KBM-7 (cell line): ENCODE measurements at places on chromosomes 4 and X.

DNA sequence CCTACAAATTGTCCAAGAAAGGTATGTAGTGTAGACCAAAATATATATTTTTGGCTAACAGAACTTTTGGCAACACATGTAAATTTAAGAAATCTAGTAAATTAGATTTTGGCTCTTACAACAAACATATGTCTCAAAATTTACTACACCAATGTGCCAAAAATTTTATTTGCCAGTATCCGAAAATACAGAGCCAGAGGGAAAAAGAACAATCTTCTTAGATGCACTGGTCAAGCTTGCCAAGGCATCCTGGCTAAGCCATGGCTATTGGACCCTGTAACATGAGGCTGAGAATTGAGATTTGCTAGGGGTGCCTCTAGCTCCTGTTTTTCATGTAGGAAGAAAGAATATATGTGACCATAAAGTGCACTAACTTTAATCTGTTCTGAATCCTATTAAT is 91.8 kb downstream of the GABRG1 start:
- no peak for DNase-seq

DNA sequence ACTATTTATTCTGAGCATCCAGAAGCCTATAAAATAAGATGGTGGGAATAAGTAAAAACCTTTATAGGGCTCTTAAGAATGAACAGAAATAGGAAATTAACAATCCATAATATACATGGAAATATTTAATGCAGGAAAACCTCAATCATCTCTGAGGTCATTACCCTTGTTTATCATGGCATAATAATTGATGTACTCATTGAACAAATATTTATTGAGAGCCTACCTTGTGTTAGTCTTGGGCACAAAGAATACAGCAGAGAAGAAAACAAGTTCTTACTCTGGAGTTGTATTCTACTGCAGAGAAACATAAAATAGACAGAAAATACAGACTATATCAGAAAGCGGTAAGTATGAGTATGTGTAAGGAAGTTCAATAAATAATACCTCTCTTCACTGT is 167.2 kb downstream of the COX18 start:
- no peak for DNase-seq

DNA sequence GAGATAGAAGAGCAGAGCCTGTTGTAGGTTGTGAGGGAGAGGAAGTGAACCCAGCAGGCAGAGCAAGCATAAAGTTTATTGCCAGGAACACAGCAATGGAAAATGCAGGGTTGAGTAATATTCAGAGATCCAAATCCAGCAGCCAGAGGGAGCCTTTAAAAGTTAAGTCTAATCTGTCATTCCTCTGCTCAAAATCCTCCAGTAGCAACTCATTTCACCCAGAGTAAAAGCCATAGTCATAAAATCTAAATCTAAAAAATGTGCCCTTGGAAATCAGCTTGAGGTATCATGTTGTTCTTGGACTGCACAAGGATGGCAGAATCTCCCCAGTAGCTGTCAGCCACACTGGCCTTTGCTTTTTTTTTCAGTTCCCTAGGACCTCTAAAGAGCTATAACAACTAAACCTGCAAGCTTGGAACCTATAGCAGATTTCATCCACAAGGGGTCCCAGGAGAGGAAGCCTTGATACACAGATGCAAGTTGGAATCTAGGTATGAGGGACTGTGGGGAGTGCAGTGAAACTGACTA is 62.9 kb upstream of the FRAS1 start:
- peak; percentile 68 for DNase-seq

DNA sequence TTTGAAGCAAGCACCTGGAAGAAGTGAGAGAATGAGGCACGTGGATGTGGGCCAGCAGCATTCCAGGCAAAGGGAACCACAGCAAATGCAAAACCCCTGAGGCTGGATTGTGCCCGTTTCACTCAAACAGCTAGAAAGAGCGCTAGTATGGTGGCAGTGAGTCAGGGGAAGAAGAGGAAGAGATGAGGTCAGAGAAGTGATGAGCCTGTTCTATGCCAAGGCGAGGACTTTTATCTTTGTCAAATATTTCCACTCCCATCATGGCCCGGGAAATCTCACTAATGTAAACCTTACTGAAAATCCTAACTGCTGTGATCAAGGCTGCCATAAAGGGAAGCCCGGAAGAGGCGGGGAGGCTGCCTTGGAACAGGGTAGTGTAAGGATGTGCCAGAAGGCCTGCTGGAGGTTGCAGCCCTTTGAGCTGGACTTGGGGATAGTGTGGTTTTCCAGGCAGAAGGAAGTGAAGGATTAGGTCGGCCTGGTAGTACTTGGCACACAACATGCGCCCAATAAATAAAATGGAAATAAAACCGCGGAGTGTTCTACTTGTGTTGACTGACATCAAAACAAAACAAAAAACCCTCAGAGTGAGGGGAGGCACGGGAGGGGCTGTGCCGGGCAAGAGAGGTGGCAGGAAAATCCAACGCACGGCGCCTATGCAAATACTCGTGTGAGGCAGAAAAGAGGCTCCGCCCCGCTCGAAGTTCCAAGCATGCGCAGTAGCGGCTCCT is 1.2 kb upstream of the CDK16 start:
- no peak for DNase-seq

- DNase-seq = no peak
Observed at GRCh38 chr4:1608821-1609500, 75.2 kb downstream of the FAM53A start.

- no peak for DNase-seq
Observed at GRCh38 chrX:39609941-39610340, 487.8 kb downstream of the BCOR start.

DNA sequence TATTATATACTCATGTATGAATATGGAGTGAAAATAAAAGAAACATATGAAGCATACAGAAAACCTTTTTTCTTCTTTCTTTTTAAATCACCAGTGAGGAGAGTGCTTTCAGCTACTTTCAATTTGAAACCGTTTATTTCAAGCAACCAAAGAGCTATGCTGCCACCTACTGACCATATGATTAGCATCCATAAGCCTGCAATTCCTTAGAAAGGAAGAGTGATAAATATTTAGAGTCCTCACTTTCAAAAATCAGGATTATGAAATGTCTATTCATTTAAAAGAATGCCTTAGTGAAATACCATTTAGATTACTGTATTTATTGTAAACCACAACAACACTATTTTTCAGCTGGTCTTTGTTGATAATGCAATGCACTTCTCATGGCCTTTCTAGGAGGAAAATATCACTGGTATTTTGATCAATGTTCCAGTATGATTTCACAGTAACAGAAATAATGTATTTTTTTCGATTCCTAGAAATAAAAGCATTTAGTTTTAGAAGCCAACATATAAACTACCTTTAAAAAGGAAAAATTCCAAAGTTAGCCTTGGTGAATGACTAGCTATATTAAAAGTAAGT is 667.6 kb downstream of the PCDH18 start:
- DNase-seq = peak; percentile 52

- no peak for DNase-seq
Observed at GRCh38 chrX:82412858-82413257, 1095.2 kb upstream of the POU3F4 start.

- peak; percentile 32 for DNase-seq
Observed at GRCh38 chrX:40068048-40068447, 29.7 kb downstream of the BCOR start.

DNA sequence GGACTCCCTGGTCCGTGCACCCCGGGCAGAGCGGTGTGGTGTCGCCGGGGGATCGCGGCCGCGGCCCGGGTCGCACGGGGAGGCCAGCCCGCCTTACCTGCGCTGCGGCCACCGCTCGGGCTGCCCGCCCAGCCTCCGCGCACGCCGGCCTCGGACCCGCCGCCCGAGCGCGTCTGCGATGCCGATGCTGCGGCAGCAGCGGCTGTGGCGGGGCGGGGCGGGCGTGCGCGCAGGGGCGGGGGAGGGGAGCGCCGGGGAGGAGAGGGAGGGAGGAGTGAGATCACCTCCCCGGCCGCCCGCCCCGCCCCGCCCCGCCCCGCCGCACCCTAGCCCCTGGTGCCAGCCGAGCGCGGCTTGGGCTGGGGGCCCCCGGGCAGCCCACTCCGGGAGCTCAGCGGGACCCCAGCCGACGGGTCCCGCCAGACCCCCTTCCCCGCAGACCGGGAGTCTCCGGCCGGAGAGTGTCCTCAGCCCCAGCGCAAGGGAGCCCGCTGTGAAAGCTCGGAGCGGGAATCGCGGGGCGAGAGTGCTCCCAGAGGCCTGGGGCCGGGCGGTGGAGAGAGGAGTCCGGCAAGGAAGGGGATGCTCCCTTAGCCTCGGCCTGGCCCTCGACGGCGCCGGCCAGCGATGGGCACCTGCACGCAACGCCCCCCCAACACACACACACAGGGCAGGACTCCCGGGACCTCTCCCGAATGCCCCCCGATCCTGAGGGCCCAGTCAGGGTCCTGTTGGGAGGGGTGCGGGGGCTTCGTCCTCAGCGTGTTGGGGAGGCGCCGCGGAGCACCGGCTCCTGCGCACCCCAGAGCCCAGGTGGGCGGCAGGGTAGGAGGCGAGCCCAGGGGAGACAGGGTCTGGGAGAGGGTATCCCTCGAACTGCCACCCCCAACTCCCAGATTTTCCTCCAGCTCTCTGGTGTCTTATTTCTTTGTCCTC is at the start of gene L1CAM:
L1CAM (minus strand) TSS at position 206 of the 936 bp plus-strand sequence. CDS start 10,337 bp downstream, outside the sequence.
- DNase-seq = no peak

GRCh38 chr4:163161536-163162205 is 5.0 kb downstream of the NAF1 start:
- no peak for DNase-seq

DNA sequence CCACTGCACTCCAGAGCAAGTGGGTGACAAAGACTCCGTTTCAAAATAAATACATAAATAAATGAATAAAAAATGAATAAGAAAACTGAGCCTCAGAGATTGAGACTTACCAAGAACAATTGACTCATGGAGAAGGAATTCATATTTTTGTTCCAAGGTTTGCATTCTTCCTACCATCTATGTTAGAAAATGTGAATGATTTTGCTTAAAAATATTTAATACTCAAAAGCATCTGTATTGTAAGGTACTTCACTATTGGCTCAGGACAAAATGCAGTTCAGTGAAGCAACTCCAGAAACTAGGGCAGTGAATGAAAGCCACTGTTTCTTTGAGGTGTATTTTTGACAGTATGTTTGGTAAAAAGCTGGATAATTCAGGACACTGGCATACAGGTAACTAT is 54.1 kb downstream of the XAGE2 start:
- no peak for DNase-seq

DNA sequence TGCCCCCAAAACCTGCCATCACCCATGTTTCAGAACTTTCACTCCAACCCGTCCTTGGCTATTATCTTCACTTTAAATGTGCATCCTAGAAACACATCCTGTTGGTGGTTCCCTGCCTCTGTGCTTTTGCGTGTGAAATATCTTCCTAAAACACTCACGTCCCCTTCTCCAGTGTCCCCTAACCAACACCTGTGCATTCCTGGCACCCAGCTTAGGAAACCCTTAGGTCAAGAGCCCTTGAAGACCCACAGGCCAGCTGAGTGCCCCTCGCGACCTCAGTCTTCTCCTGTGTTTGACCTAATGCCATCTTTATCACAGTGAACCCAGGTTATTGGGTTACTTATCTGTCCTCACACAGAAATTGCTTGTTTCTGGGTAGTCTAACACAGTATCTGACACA is 117.6 kb downstream of the STK32B start:
- no peak for DNase-seq

- peak; percentile 43 for DNase-seq
Observed at GRCh38 chr4:14196131-14196530, 568.6 kb upstream of the BOD1L1 start.

GRCh38 chrX:14448406-14448805 is 80.9 kb upstream of the GLRA2 start:
- DNase-seq = no peak

DNA sequence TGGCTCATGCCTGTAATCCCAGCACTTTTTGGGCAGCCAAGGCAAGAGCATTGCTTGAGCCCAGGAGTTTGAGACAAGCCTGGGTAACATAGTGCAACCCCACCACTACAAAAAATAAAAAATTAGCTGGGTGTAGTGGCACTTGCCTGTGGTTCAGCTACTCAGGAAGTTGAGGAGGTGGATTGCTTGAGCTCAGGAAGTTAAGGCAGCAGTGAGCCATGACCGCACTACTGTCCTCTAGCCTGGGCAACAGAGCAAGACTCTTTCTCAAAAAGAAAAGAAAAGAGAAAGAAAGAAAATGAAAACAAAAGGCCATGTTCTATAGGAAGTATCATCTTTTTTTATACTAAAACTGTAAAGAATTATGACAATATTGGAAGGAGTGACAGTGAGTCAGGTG is 38.5 kb downstream of the NEK1 start:
- DNase-seq = no peak

GRCh38 chr4:171742436-171742835 is 70.8 kb upstream of the GALNTL6 start:
- peak; percentile 73 for DNase-seq

DNA sequence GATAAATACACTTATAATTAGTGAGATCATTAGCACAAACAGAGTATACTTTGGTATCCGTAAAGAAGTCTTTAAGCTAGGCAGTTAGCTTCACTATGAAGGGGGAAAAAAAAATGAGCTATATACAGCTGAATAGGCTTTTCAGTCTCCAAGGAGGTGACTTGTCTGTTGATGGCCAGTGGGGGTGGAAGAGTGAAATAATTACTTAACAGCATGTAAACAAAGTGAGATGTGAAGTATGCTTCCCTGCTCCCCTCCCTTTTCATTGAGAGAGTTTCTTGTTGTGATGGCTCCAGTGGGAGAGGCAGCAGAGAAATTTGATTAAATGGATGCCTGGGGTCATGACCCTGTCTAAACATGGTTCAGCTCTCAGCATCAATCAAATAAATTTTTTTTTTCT is 180.9 kb downstream of the DACH2 start:
- no peak for DNase-seq

DNA sequence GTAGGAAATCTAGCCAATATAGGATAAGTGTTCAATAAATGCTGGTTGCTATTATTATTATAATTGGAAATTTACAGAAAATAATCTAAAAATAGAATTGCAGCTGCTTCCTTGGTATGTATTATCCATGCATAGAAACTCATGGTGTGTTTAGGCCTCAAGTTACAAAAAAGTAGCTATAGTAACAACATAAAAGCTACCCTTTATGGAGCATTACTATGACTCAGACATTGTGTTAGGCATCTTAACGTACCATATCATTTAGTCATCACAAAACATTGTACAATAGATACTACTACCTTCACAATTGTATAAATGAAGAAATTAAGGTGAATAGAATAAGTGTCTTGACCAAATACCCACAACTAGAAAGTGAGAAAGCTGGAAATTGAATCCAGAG is 126.9 kb upstream of the NRK start:
- DNase-seq = no peak

- DNase-seq = peak; percentile 75
Observed at GRCh38 chr4:87848622-87849351, 16.0 kb downstream of the MEPE start.

GRCh38 chr4:98275145-98275544 is 14.0 kb downstream of the RAP1GDS1 start:
- DNase-seq = no peak
